ENCODE measurements at places on chromosomes 11 and 22.

DNA sequence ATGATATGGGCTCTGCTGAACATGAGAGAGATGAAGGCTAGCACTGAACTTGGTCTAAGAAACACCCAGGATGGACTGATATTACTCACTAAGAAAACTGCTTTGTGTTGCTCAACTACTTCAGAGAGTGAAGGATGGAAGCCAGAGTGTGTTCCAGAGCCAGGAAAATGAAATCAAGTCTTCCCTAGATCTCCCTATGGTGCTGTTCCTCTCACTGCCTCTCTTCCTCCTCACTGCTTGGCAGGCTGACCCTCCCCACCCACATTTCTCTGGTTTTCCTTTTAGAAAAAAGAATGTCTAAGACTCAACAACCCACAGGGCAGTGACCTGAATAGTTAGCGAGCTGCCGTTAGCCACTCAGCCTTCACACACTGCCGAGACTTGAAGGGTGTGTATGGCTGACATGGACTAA is 65.6 kb downstream of the CCDC81 start:
- no peak for DNase-seq

GRCh38 chr11:109547356-109548027 is 125.5 kb downstream of the C11orf87 start:
- DNase-seq: peak; percentile 22

DNA sequence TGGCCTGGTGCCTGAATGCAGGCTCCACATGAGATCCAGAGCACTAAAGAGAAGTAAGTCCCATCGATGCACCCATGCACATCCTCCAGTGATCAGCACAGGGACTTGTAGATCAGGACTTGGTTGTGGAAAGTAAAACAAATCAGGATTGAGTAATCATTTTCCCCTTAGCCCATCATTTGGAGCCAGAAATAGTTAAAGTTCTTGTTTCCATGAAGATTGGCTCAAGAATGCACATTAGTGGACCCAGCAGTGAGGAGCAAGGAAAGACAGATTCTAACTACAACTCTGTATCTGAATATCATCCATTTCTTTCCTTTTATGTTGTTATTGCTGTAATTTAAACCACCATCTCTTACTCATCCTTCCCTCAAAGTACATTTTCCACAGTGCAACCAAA is 19.1 kb downstream of the CCDC83 start:
- no peak for DNase-seq

- DNase-seq: peak; percentile 51
Observed at GRCh38 chr11:3939651-3940190, 84.3 kb downstream of the STIM1 start.

- peak; percentile 11 for DNase-seq
Observed at GRCh38 chr11:126153972-126154371, 57.5 kb downstream of the RPUSD4 start.

DNA sequence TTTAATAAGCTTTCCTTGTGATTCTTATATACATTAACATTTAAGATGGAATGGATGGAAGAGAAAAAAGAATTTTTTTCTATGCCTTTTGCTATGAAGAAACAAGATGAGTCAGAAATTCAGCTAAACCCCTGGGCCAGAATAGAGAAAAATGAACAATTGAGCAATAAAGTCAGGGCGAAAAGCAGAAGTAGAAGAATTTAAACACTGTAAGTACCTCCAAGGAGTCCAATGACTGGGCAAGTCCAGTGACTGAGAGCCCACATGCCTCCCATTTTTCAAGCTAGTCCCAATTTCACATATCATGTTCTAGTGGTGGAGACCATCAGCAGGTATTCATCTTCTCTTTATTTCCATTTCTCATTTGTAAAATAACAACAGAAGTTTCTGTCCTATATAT is 18.6 kb upstream of the APLP2 start:
- DNase-seq: no peak

GRCh38 chr11:83845797-83846196 is 559.6 kb upstream of the CCDC90B start:
- no peak for DNase-seq

- DNase-seq: no peak
Observed at GRCh38 chr11:91086028-91086427, 863.2 kb upstream of the CHORDC1 start.

- peak; percentile 47 for DNase-seq
Observed at GRCh38 chr11:820655-821511, 2.2 kb downstream of the PNPLA2 start.

GRCh38 chr11:11318961-11319360 is 34.1 kb downstream of the CSNK2A3 start:
- DNase-seq: no peak

GRCh38 chr11:57162179-57162898 is 19.4 kb upstream of the LRRC55 start:
- no peak for DNase-seq

DNA sequence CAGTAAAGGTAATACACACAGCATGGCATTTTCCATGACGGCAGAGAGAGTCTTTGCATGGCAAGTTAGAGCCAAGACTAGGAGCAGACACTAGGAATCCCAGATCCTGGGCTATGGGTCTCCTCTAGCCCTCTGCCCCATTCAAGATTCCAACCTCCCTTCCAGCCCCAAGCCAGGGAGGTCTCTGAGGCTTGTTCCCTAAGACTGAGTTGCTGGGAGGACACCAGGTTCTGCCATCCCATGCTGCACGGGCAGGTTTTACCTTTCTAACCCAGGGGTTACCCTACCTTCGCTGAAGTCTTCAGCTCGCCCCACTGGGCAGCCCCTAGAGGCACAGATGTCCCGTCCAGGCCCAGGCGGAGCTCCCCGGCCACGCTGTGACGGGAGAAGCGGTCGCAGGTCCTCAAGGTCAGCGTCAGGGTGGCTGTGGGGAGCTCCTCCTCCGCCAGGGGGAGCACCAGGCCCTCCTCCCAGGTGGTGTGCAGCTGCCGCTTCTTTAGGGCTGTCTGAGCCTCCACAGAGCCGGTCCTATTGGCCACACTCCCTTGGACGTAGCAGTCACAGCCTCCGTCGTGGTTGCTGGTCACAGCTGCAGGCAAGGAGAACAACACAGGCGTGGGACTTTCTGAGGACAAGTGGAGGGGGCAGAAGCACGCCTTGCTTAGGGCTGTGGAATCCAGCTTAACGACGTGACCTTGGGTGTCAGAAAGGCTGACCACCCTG is 33.8 kb downstream of the SYT13 start:
- no peak for DNase-seq

DNA sequence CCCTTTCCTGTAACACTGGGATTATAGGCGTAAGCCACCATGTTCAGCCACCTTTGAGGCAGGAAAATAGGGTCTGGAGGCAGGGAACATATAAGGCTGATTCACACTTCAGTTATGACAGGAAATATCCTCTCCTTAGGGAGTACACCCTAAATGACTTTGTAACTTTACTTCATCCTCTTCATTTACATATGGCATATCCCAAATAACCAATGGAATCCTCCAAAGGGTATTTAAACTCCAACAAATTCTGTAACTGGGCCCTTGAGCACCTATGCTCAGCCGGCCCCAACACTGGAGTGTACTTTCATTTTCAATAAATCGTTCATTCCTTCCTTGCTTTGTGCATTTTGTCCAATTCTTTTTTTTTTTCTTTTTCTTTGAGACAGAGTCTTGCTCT is 1.6 kb upstream of the KAT5 start:
- no peak for DNase-seq

DNA sequence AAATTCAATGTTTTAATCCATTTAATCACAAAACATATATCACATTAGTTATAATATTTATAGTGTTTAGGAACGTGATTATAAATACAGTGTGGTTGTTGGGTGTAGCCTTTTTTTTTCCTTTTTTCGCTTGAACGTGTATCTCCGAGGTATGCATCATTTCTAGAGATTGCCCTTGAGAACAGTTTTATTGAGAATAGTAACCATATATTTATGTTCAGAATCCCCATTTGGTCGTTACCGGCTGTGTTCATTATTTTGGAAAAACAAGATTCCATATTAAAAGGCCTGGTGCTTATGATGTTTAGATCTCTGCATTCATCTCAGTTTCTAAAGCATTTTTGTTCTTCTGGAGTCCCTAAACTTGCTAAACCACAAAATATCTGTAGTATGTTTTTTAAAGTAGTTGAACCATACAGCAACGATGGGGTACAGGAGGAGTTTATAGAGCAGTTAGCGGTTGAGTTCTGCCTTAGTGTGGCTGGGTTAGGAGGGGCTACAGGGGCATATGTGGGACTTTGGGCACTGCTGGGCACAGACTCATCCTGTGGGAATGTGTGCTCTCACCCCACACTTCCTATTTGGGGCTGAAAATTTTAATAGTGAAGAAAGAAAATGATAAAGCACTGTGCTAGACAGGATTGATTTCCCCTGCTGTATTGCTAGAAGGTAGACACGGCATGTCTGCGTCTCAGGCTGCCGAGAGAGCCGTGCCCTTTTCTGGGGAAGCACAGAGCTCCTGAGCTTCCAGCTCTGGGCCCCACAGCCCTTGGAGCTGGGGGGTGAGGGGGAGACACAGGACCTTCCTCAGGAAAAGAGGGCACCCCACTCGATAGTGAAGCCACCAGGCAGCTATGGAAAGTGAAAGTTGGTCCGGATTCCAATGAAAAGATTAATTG is 81.5 kb upstream of the PPARA start:
- peak; percentile 76 for DNase-seq

- no peak for DNase-seq
Observed at GRCh38 chr11:96156379-96156722, 186.6 kb downstream of the MAML2 start.

GRCh38 chr11:86513746-86514373 is 139.2 kb downstream of the CCDC81 start:
- no peak for DNase-seq

DNA sequence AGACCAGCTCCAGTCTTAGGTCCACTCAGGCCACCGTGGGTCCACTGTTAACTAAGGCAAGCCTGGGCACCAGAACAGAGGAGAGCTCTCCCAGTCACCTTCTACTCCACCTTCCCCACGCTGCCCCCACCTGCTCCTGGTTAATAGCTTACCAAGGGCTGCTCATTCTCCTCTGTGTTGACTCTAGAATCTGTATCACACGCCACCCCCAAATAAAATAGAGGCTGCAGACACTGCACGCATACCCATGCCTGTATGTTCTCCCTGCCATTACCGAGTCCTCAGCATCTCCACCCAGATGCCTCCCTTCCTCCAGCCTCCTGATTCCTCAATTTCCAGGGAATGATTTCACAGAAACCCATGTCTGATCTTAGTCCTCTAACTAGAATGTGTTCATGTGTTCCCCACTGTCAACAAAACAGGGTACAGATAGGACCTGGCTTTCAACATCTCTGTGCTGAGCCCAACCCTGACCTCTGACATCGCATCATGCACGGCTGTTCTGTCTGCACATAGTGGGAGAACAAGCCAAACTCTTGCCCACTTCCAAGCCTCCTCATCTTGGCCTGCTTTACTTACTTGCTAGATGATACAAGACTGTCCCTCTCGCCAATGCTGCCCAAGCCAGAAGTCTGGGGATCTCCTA is 49.8 kb downstream of the SMCO4 start:
- DNase-seq: no peak

- no peak for DNase-seq
Observed at GRCh38 chr11:132035766-132036165, 665.4 kb downstream of the NTM start.

- DNase-seq: no peak
Observed at GRCh38 chr11:71228961-71229360, 23.4 kb downstream of the SHANK2 start.

DNA sequence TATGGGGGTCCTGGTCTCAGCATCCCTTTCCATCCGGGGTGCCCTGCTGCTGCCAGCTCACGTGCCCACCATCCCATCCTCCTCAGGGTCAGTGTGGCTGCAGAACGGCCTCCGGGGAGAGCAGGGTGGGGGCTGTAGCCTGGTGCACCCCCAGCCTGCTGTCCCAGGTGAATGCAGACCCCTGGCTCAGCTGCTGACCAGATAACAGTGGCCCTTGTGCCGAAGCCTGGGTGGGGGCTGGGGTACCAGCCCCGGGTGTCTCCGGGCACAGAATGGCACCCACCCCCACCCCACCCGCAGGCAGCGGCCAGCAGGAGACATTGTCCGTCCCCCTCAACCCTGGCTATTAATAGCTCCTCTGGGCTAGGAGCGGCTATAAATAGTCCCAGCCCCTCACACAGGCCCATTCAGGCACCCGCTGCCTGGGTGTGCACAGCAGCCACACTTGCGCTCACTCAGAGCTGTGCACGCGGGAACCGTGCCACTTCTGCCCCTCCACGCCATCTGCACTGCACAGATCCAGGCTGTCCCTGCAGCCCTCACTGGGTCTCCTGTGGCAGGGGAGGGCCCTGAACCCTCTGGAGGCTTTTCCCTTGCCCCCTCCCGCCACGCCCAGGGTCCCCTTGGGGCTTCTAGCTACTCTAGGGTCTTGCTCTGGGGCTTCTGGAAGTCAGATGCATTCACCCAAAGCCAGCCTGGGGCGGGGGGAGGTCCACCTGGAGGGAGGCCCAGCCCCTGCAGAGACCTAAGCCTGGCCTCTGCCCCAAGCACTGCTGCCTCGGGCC is 18.7 kb downstream of the CRELD2 start:
- no peak for DNase-seq

DNA sequence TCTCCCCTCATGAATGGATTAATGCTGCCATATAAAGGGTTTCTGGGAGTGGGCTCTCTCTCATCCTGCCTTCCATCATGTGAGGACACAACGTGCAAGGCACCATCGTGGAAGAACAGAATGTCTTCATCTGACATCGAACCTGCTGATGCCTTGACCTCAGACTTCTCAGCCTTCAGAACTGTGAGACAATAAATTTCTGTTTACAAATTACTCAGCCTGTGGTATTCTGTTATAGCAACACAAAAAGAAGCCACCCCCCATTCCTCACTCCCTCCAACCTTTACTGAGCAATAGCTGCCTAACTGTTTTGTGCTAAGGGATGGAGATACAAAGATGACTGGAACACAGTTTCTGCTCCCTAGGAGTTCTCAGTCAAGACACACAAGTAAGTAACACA is 106.1 kb upstream of the PLET1 start:
- no peak for DNase-seq

DNA sequence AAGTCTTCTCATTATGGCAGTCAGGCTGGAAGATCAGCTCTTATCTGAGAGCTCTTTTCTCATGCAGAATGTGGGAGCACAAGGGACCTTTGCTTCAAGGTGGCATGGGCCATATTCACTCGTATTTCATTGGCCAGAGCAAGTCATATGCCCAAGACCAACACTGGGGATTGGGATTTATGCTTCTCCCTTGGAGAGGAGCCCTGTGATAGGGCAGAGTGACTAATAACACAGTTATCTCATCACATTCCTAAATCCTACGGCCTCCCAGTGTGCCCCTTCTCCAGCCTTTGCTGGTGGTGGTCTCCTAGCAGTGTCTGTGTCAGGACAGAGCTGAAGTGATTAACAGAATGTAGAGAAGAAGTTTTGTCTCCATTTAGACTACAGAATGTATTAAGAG is 48.6 kb downstream of the SYT9 start:
- DNase-seq: no peak

- no peak for DNase-seq
Observed at GRCh38 chr22:46801826-46802607, 39.6 kb downstream of the TBC1D22A start.

GRCh38 chr11:108703916-108704315 is 39.0 kb downstream of the DDX10 start:
- DNase-seq: no peak

Measured in kidney glomerular epithelial cell (primary cell).